NCI-H1436 treated with DMSO at 0.1 percent for 48 hours (cell line): ENCODE measurements at places on chromosomes 1 and 21.

GRCh38 chr1:230270559-230271281, 155.4 kb downstream of the PGBD5 start:
- DNase-seq, result peak; percentile 33

DNA sequence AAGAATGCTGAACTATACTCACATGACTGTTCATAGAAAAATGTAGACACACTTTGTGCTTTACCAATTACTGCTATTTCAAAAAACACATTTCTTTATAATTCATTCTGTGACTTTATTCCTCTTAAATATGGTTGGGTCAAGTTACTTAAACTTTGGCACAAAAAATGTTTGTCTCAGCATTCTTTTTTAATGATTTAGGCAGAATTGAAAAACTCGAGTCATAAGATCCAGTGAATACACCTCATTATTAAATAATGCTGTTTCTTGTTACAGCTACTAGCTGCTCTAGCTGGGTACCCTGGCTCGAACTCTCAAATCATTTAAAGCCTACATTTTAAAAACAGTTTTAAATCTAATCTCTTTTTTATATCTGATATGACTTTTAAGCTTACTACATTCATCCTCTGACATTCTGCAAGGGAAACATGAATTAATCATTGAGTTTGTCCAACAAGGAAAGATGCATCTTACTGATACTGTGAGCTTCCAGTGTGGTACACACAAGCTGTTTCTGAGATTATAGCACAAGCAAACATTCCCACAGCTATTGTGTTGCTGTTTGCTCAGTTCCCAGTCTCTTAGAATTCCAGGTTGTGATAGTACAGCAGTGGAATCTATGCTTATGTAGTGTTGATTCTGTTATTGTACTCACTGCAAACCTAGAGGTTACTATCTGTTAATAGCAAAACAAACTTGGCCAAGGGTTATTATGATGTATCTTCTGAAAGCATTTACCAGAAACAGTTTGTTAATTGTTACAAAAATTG, 746.5 kb downstream of the USP25 start:
- no peak for DNase-seq

DNA sequence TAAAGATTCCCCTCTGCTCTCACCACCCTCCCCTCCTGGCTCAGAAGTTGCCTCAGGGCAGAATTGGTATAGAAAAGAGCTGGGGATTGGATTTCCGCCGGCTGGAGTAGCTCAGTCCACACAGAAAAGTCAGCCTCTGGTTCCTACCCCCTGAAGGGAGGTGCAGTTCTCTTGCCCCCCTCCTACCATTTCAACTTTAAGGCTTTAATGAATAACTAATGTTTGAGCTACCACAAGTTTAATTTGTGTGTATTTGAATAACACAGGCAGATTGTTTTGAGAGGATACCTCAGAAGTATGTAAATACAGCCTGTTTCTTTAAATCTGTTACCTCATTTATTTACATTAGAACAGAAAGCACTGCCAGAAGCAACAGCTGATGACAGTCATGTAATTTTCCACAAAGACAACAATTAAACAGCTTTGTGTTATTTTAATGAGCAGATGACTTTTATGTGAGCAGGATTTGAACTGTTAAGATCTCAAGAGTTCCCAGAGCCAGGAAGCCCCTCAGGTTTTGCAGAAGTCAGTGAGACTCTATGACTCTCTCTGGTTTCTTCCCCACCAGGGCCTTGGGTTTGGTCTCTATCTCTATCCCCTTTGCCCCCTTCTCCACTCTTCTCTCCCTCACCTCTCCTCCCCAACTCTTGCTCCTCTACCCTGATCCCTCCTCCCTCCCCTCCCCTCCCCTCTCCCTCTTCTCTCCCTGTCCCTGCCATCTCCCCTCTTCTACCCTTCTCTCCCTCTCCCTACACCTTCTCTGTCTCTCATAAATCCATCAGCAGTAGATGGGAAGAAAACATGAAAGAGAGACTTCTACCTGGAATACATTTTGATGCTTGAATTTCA, 26.3 kb downstream of the DUSP10 start:
- peak; percentile 93 for DNase-seq

DNA sequence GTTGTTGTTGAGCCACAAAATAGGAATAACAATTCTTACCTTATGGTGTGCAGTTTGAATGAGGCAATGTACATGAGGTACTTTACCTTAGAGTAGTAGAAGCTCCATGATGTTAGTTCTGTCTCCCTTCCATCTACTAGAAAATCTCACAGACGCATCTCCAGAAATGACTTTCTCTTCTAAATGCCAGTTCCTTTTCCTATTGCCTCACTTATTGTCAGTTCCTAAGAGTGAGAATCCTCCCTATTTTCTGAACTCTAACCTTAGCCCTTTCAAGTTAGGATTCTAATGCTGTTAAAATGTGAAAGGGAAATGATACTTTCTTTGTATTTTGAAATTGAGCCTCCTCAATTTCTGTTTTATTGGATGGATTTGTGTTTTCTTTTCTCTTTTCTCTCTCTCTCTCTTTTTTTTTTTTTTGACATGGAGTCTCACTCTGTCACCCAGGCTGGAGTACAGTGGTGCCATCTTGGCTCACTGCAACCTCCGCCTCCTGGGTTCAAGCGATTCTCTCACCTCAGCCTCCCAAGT, 18.6 kb upstream of the MAPKAPK2 start:
- DNase-seq, result no peak

DNA sequence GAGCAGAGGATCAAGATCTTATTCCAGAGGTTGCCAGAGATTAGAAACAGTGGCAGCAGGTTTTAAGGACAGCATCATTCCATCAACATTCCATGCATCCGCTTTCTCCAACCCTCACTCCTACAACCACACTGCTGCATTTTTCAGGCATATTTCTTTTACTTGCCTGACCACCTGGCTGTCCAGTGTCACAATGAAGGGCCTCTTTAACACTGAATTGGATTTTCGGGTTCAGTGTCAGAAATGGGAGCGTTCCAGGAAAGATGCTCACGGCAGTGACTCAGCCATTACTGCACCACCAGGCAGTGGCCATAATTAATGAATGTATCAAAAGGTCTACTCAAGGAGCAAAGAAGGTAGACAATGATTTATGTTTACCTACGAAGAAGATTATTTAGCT, 200.4 kb upstream of the ESRRG start:
- no peak for DNase-seq

DNA sequence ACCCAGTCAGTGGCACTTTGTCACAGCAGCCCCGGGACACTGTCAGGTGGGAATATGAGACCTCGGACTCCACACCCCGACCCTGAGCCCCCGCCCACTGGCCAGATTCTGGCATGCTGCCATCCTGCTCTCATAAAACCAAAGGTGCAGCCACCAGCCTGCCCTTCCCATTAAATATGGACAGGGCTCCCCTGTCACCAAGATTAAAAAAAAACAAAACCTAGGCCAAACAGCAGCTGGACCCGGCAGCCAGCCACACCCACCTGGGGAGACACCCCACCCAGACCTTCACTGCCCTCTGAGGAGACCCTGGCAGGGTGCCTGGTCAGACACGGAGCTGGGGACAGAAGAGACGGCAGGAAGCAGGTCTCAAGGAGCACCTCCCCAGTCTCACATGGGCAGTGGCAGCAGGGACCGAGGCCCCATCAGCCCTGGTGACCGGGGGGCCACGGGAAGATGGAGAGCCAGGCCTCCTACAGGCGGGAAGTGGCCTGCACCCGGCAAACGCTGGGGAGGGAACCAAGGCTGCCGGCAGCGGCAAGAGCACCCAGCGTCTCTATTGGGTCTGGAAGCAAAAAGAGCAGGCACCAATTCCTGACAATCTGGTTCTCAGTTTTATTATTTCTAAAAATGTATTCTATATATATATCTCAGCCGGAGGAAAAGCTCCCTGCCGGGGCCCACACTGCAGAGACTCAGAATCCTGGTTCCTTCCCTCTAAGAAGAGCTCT, 61.9 kb downstream of the ACOT7 start:
- no peak for DNase-seq

DNA sequence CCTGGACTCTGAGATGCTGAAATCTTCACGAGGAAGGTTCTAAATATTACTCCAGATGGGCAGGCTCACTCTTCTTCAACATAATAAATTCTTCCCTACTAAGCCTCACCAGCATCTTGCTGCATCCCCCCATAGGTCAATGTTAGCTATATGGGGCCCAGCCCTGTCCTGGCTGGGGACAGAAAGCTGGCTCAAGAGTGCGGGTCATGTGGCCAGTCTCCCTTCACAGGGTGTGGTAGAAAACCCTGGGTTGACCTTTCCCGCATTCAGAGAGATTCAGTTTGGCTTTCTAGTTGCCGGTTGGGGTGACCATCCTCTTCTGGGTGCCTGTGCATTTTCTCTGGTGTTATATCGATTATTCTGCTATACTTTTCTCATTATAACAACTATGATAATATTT, 19.8 kb upstream of the KPRP start:
- DNase-seq, result no peak

- no peak for DNase-seq
Observed at GRCh38 chr1:198856601-198857000, 217.8 kb downstream of the PTPRC start.

GRCh38 chr1:192474080-192474683, 101.4 kb upstream of the RGS1 start:
- no peak for DNase-seq

GRCh38 chr1:227730630-227731151, 4.4 kb downstream of the JMJD4 start:
- no peak for DNase-seq

GRCh38 chr1:24484199-24484598, 18.4 kb upstream of the RCAN3 start:
- DNase-seq, result no peak

DNA sequence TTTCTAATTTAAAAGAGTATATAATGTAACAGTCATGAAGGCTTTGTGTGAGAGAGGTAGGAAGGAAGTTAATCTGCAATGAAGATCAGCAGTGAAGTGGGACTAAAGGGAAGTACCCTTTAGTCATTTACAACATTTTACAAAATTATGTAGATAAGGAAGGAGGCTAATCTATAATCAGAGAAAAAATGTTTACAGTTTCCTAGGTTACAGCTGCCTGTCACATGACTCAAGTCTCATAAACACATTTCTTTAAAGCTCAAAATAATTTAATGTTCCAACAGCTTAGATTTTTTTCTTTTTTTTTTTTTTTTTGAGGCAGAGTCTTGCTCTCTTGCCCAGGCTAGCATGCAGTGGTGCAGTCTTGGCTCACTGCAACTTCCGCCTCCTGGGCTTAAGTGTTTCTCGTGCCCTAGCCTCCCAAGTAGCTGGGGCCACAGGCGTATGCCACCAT, 26.2 kb upstream of the CAP1 start:
- no peak for DNase-seq

- DNase-seq, result no peak
Observed at GRCh38 chr21:26837539-26837938, 7.7 kb downstream of the ADAMTS1 start.
